ENCODE measurements at places on chromosomes 3 and 15. TPM values are rescaled to one million over a fixed set of nuclear protein-coding genes. Genes with fewer than 3 reads are reported as not detected.
A peak's percentile ranks its signal among the peaks of the same experiment; 100 is the strongest.

DNA sequence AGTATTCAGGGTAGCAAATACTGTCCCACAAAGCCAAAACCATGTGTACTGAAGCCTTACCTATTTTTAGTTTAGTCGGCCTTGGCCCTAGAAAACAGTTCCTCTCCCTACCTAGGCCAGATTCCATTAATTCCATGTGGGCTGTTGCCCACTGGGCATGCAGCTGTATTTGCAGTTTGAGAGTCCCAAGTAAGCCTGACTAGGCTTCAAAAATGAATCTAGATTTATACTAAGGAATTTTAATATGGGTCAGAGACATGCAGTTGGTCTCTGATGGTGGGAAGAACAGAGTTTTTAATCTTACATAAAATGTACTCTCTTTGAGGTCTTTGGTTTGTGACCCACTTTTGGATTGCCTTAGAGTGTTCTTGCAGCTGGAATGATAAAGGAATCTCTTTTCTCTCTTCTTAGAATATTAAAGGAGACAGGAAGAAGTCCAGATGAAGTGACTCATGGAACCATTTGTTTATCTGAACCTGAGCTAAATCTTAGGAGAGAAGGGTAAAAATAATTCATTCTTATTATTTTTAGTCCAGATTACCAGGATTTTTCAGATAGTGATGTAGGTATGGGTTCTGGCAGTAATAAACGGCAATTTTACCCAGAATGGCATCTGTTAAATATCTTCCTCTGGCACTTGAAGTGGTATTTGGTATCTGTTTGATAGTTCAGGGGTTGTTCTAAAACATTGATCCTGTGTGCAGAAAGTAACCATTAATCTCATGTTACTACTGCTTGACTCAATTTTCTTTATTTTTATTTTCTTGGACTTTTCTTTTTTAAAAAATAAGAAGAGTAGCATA, 33.8 kb downstream of the GLCE start:
- no peak for DNase-seq

GRCh38 chr3:61580982-61581643, 19.7 kb downstream of the PTPRG start:
- no peak for DNase-seq

DNA sequence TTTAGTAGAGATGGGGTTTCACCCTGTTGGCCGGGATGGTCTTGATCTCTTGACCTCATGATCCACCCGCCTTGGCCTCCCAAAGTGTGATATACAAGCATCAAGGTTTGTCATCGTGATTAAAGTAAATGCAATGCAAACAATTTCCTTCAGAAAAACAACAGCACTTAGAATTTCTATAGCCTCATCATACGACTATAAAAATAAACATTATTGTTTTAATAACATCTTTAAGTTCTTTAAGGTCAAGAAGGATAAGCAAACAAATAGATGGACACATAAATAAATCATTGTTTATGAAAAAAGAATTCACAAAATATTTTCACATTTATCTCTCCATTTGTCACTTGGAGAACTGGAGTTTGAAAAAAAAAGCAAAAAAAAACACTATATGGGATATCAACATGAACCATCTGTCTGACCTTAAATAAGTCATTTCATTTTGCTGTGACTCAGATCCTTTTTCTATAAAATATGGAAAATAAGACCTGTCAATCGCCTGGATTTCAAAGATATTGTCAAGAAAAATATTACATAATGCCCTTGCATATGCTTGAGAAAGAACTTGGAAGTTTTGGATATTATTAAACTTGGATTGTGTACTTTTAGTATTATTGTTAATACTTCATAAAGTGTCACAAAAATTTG, 642.0 kb upstream of the KCNMB2 start:
- DNase-seq, result no peak

The RHCG gene
- total RNA-seq, result 0.67 TPM

- no peak for DNase-seq
These were observed 55.0 kb downstream of the UBE2E2 start for GRCh38 chr3:23258110-23258509.

DNA sequence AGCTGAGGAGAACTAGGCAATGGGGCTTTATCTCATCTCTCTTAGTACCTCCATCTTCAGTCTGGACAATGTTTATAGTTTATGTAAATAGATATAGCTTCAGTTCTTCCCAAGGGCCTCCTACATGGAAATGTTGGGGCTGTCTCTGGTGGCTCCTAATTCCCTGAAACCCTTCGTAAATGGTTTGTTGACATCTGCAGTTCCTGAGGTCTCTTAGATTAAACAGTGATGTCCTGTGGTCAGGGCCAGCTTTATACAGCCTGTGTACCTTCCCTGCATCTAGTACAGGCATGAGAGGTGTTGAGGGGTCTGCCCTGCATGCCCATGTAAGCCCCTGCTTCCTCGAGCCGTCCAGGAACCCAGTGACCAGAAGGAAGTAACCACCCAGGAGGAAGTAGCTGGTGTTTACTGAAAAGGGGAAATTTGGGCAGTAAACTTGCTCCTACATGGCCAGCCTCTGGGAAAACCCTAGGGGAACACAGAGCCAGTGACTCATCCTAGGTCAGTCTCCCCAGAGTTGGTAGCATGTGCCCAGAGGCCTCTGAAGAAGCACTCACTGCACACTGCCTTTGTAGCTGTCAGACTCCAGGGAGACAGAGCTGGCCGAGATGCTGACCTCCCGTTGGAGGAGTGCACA, 4.7 kb upstream of the TBC1D2B start:
- no peak for DNase-seq

- DNase-seq, result peak; percentile 83
These were observed at the start of gene PDE8A for GRCh38 chr15:84981711-84982300. Gene PDE8A (plus strand): TSS chr15:84981856. CDS start chr15:84982163, 307 bp downstream.

DNA sequence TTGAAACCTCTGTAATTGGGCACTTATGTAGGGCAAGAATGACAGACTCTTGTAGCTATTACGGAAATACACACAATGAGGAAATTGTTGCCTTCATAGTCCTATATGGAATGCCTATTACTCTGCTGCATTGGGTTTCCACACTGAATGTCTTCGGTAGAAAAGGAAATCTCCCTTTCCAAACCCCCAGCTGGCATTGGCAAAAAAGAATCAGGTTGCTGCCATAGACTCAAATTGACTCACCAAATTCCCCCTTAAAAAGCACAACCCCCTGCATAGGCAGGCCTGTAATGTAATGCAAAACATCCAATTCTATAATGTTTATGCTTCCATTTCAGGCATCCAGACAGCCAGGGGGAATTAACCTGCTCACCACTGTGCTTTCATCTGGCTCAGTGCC, 44.8 kb upstream of the NTRK3 start:
- DNase-seq, result peak; percentile 9

DNA sequence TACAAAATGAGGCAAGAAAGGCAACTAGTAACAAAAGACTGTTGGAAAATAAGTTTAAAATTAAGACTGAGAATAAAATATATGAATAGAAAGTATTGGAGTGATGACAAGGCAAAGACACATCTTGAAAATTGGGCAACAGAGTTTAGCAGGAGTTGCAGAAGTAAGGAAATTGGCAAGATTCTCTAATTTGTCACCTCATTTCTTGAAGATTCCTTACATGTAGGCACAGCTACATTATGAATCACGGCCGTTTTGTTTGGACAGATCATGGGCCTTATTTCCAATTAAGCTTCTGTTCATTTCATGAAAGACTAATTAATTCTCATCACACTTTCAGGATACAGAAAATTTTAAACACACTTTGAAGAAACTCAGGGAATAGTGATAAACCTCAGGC, 170.1 kb downstream of the ROBO1 start:
- DNase-seq, result no peak

DNA sequence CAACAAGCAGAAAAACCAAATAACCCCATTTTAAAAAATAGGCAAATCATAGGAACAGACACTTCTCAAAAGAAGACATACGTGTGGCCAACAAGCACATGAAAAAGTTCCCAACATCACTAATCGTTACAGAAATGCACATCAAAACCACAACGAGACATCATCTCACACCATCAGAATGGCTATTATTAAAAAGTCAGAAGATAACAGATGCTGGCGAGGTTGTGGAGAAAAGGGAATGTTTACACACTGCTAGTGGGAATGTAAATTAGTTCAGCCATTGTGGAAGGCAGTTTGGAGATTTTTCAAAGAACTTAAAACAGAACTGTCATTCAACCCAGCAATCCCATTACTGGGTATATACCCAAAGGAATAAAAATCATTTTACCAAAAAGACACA, 60.7 kb downstream of the ABI3BP start:
- DNase-seq, result no peak

DNA sequence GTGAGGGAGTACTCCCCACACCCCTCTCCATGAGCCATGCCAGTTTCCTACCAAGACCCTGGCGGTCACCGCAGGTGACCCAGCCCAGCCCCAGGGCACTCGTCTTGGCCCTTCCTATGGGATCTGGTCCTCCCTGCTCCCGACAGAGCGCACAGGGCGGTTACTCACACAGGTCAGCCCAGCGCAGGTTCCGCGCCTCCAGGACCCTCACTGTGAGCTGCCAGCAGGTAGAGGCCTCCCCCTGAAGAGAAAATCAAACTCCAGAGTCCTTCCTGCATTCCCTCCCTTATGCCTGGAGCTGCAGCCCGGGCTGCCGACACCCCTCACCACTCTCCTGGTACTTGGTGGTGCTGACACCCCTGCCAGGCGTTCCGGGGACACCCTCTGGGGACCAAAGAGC, 6.9 kb downstream of the PLA2G4D start:
- peak; percentile 32 for DNase-seq

GRCh38 chr15:57190208-57190607, 186.1 kb upstream of the CGNL1 start:
- no peak for DNase-seq

GRCh38 chr3:60912142-60912541, 339.1 kb downstream of the FHIT start:
- DNase-seq, result no peak

DNA sequence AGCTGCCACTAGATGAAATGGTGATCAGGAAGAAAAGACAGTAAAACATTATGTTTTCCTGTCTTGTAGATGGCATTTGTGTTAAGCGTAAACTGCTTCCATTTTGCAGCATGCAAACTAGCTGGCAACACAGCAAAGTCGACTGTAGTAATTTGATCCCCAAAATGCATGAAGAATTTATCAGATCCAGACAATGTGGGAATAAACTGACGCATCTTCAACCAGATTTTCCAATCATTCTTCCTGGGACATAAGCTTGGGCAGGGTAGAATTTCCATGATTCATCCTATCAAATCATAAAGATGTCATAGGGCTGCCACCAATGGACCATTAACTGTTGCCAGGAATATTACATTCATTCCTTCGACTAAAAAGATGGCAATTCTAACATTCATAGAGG, 260.3 kb downstream of the ERC2 start:
- DNase-seq, result no peak

DNA sequence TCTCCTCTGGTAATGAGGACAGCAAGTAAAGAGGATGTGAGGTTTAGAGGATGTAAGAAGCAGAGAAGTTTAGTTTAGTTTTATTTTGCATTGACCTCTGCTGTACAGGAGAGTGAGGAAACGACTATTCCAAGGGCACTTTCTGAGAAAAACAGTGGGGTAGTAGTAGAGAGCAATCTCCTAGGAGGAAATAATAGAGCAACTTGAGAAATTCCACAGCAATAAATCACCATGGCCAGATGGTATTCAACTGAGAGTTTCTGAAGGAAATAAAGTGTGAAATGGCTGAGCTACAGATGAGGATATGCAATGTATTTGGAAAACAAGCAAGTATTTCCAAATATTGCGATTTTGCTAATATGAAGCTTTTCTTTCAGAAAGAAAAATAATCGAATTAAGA, 118.9 kb downstream of the DPH6 start:
- DNase-seq, result no peak

DNA sequence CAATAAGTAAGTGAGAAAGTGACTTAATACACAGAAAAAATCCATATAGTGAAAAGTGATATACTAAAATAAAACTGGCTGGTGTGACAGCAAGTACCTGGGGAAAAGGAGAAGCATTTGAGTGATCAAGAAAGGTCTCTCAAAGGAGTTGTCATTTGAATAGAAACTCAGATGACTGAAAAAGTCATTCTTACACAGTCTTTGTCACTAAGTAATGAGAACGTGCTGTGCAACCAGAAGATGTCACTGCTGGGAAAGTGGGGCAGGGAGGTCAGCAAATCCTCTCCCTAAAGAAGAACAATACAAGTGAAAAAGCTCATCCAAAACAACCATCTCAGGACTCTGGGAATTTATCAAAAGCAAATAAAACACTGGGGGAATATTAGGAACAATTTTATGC, 317.5 kb upstream of the TRIM42 start:
- peak; percentile 10 for DNase-seq

The PDZRN3 gene
- 7.4 TPM for total RNA-seq

GRCh38 chr15:63022663-63023062, 19.9 kb upstream of the TPM1 start:
- DNase-seq, result no peak

DNA sequence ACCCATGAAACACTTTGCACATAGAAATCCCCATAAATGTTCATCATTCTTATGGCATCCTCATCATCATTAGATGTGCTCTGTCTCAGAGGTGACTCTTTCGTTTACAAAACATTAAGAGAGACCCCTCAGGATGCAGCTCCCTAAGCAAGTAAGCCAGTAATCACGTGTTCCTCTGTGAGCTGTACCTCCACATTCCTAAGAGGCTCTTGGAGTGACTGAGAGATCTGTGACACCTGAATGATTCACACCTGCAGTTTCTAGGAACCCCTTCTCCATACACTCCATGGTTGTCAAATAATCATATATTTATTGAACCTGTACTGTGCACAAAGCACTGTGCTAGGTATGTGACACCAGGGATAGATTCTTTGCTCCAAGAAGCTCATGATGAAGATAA, 602.4 kb downstream of the UNC13C start:
- no peak for DNase-seq

DNA sequence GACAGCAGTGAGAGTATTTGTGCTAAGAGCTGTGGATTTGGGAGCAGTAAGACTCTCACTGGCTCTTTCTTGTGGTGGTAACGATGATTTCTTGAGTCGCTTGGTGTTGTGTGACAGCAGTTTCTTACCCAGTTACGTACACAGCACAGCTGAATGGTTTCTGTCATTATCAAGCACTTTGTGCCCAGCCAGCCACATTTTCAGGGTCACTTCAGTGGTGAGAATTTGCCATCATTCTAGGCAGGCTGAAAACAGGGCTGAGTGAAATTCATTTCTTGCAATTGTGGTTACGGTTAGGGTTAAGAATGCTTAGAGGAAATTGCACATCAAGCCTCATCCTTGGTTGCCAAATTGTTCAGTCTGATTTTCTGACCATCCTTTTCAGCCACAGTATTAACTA, 130.1 kb downstream of the RYR3 start:
- DNase-seq, result no peak

GRCh38 chr3:67030785-67031740, 33.0 kb downstream of the KBTBD8 start:
- no peak for DNase-seq

The RTP4 gene
- not detected for total RNA-seq

- no peak for DNase-seq
These were observed 6.5 kb downstream of the ARHGEF3 start for GRCh38 chr3:56795097-56795828.

GRCh38 chr3:30655187-30655812, 48.9 kb downstream of the TGFBR2 start:
- no peak for DNase-seq

The LSMEM2 gene
- 1.2 TPM for total RNA-seq

- no peak for DNase-seq
These were observed 170.8 kb downstream of the SLC9A9 start for GRCh38 chr3:143677430-143677829.
